NCI-H524 treated with DMSO at 0.1 percent for 48 hours (cell line): ENCODE measurements at places on chromosomes 16 and 17.

GRCh38 chr17:28392491-28392890 is 13.5 kb downstream of the SLC46A1 start:
- DNase-seq = no peak

- no peak for DNase-seq
Measured at GRCh38 chr17:49473900-49474751, 21.0 kb upstream of the NGFR start.

GRCh38 chr16:13896543-13897182 is 23.3 kb upstream of the ERCC4 start:
- DNase-seq = no peak

GRCh38 chr17:19456016-19456927 is 45.2 kb downstream of the RNF112 start:
- no peak for DNase-seq

DNA sequence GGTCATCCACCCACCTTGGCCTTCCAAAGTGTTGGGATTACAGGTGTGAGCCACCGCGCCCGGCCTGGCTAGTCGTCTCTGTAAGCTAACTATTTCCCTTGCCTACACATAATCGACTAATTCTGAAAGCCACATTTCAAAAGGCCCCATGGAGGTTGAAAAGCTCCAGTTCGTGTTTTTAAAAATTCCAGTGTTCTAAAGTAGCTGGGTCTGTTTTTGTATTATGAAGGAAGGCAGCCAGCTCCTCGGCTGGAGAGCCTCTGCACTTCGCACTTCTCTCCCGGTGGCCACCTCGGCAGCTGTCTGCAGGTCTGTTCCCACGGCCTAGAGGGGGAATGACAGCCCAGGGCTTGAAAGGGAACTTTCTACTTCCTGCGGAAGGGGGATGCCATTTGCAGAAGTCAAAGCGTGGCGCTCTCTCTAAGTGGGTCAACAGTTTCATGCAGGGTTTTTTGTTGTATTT is 16.9 kb downstream of the HASPIN start:
- no peak for DNase-seq

- DNase-seq = no peak
Measured at GRCh38 chr17:32567511-32567910, 80.7 kb downstream of the CDK5R1 start.
